GM13977 (cell line): ENCODE measurements at places on chromosomes 16 and 17.

- DNase-seq: no peak
Measured at GRCh38 chr17:61427567-61427966, 24.7 kb upstream of the TBX4 start.

DNA sequence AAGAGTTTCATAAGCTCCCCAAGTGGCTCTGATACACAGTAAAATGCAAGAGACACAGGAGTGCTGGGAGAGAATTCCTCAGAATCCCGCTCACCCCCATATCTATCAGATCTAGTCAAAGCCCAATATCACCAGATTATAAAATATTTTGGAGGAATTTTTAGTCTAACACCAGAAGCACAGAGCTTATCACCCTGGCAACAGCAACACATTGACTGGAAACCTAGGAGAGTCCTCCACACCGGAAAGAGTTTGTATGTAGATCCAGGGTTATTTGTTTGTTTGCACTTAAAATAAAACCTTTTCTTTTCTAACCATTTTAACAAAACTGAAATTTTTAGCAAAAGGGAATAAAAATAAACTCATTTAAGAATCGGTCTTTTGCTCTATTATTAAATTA lies 7.2 kb downstream of the SOX9 start:
- DNase-seq: no peak

- DNase-seq: no peak
Measured at GRCh38 chr16:73206151-73206707, 158.3 kb upstream of the ZFHX3 start.

DNA sequence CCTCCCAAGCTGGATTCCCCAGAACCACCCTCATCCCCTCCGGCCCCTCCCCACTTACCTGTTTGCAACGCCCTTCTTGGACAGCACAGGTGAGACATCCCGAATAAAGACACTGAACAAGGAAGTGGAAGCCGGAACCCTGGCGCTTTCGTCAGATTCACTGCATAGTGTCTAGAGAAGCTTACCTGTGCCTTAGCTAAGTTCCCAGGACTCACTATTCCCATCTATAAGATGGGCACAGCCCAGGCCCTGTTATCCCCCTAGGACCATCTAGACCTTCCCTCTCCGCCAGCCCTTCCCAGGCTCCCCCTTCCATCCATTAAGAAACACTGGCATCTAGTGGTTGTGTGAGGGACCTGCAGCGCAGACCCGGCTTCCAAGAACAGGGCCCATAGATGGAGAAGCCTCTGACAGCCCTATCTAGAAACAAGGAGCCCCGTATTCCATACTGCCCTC lies 26.9 kb upstream of the RPL38 start:
- DNase-seq: peak; percentile 69

- DNase-seq: no peak
Measured at GRCh38 chr16:13767215-13767614, 152.7 kb upstream of the ERCC4 start.
